T-helper 2 cell (primary cell): ENCODE measurements at places on chromosomes 6 and 20.

- no peak for DNase-seq
These were observed 114.9 kb upstream of the MOCS1 start for GRCh38 chr6:40049128-40049527.

DNA sequence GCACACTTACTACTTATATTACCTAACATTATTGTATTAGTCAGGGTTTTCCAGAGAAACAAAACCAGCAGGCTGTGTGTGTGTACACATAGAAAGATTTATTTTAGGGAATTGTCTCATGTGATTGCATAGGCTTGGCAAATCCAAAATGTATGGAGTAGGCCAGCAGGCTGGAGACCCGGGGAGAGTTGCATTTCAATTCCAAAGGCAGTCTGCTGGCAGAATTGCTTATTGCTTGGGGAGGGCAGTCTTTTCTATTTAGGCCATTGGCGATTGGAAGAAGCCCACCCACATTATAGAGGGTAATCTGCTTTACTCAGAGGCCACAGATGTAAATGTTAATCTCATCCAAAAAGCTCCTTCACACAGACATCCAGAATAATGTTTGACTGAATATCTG, 157.0 kb downstream of the ADGRG6 start:
- no peak for DNase-seq

DNA sequence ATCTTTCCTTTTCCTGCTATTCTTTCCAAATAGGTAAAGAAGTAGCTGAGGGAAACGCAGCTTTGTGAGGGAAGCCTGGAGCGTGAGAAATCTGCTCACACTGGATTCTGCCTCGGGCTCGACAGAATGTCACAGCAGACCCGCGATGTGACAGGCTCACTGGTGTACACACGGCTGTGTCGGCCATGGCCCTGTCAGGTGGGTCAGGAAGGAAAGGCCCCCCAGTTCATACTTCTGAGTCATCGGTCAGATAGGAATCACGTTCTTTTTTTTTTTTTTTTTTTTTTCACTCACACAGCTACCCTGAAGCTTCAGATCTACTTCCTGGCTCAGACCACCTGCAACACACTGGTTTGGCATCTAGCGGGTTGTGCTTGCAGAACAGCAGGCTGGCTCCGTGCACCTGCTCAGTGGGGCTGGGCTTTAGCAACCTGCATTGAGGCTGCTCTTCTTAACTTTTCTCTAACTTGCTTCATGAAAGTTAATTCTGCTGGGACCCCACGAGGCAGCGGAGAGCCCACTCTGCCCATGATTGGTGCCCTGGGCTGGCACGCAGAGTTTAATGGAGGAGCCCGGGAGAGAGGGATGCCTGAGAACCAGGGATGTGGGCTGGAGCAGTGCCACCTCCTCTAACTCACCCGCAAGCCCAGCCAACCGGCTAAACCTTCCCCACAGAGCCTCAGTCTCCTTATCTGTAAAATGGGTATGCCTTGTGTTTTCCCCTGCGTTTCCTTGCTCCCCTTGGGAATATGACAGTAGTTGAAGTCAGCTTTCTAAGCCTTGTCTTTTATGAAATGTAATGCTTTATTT, 61.5 kb upstream of the FNDC1 start:
- DNase-seq, result peak; percentile 68

DNA sequence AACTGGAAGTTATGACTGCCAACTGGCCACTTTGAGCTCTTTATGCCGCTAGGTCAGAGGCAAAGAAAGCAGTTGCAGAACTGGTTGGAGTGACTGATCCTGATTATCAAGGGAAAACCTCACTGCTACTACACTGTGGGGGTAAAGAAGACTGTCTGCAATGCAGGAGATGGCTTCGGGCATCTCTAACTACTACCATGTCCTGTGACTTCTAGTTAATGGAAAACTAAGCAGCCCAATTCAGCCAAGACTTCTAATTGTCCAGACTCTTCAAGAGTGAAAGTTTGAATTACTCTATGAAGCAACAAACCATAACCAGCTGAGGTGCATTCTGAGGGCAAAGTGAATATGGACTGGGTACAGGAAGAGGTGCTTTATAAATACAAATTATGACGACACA, 773.6 kb upstream of the SLC35B3 start:
- DNase-seq, result no peak

DNA sequence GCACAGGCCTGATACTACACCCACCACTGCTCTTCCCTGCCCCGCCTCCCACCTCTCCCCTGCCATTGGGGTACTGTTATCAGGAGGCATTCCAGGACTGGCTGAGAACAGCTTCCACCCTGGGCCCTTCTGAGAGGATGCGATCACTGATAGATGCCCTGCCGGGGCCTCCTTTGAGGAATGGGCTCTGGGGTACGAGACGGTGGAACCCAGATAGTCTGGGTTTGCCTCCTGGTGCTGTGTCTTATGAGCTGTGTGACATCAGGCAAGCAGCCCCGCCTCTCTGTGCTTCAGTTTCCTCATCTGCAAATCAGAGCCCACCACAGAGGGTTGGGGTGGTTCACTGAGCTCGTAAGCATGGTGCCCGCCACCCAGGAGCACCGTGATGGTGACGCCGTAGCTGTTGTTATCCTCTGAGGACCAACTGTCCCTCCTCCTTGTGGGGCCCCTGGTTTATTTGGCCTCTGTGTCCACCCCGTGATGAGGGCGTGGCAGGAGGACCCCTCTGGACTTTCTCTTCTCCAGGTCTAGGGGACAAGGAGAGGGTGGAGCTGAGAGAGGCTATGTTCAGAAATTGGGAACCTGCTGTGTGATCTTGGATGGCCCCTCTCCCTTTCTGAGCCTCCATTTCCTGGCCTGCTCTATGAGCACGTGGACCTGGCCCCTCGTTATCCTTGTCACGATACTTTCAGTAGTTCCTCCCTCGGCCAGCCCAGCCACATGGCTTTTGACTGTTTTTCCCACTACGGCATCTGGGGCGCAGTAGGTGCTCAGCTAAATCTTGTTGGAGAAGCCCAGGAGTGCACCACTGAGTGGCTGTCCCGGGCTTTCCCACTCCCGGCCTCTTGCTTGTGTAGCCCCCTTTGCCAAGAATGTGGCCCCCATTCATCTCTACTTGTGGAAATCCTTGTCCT, 18.3 kb downstream of the SRC start:
- no peak for DNase-seq

DNA sequence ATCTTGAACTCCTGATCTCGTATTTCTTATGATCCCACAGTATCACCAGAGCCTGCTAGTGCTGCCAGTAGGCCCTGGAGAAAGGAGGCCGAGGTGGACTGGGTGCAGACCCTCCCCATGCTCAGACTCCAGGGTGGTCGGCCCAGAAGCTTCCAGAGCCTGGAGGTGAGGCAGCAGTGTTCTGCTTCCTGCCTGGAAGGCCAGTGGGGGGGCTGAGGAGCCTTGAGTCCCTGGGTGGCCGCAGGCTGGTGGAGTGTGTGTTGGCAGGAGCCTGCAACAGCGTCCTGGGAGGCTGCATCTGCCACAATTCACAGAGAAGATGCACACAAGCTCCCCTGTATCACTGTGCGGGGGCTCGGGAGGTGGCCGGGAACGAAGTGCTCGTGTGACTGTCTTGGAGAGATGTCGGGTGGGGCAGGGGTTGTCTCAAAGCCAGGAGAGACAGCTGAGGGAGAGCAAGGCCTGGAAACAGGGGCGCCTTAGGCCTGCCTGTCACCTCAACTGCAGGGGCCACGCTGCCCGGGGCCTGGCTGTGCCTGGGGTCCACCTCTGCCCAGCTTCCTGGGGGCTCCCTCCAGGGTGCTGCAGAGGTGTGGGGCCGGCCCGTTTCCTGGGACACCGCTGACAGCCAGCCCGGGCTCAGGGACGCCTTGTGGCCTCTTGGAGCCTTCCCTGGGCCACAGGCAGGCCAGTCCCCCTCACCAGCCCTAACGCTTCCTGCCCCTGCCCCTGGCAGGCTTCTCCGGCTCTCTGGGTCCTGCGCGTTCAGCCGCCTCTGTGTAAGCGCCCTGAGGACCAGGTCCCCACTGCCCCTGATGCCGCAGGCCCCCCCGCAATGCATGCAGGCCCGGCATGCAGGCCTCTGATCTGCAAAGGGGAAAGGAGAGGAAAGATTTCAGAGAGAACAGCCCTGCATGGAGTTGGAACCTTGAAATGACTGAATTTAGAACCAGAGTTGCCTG, 24.2 kb upstream of the MAS1 start:
- DNase-seq, result no peak

- no peak for DNase-seq
These were observed 229.3 kb downstream of the GRM1 start for GRCh38 chr6:146258206-146258605.

DNA sequence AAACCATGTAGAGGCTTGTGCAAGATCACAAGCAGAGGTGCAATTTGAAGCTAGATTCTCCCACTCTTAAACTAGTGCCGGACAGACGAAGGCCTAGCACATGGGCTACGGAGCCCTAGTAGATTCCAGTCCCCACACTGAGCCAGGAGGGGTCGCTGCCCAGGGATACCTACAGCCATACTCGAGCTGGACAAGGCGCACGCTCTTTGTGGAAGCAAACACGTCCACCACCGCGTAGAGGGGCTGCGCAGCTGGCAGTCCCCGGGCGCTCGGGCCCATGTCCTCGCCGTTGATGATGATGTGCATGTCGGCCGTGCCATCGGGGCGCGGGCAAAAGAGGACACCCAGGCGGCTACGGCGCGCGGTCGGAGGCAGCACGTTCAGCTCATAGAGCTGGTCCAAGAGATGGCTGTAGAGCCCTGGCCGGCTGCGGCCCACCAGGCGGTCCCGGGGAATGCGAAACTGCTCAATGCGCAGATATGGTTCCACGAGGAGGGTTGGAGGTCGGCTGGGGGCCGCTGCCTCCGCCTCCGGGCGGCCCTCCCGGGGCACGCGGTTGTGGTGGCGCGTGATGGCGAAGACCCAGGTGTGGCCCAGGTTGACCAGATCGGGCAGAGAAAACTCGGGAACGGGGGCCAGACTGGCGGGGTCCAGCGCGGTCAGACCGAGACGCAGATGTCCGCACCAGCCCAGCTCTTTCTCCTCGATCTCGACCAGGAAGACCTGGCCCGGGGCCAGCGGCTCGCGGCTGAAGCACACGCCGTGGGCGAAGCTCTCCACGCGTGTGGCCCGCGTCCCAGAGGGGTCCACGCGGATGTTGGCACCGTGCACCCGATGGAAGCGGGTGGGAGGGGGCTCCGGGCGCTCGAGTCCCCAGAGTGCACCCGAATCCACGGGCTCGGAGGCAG, 677 bp downstream of the NEURL2 start:
- DNase-seq, result no peak

GRCh38 chr20:36541768-36542488, 609 bp downstream of the MYL9 start:
- DNase-seq, result no peak
